Endothelial cell (in vitro differentiated cells): ENCODE measurements at places on chromosomes 4 and X.

DNA sequence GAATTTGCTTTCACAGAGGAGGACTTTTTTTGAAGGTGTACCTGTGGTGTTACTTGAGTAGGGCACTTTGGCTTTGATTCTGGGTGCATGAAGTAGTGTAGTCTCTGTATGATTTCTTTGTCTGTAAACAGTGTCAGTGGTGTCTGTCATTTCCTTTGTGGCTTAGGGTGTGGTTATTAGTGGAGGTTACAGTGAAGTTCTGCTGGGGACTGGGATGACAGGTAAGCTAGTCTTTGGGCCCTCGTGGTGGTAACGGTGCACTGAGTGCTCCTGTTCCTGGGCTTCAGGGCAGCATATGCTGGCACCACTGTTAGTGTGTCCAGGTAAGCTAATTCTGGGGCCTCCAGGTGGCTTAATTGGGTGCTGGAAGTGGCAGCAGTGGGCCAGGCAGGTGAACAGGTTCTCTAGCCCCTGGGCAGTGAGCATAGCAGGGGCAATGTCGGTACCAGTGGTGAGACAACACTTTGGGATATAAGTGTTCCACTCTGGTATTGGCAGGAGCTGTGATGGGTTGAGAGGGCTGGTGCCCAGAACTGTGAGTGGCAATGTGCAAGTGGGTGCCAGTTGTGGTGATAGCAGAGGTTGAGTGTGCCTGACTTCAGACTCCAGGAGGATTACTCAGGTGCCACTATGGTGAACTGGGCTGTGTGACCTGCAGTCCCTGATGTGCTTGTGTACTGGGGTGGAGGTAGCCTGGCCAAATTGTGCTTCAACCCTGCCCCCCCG, 26.0 kb upstream of the VSIG1 start:
- no peak for DNase-seq

- no peak for DNase-seq
Observed at GRCh38 chrX:38774249-38774648, 27.0 kb upstream of the MID1IP1 start.

- no peak for DNase-seq
Observed at GRCh38 chr4:577499-578450, 1.7 kb upstream of the TMEM271 start.

- no peak for DNase-seq
Observed at GRCh38 chr4:107885865-107886264, 45.5 kb upstream of the CYP2U1 start.

GRCh38 chrX:54413753-54414152, 26.5 kb upstream of the TSR2 start:
- DNase-seq: no peak
